A549 treated with GW870086 at 1 μM for 4 hours (cell line): ENCODE measurements at places on chromosomes 6 and 20. TPM values are rescaled to one million over a fixed set of nuclear protein-coding genes. Genes with fewer than 3 reads are reported as not detected.

HTR1E gene
- total RNA-seq = not detected in 5 replicates

EFCAB8 gene
- not detected in 5 replicates for total RNA-seq

CEP85L gene
- total RNA-seq = 1.2 to 2.6 TPM (median 1.5 TPM) in 5 replicates

SYCP2 gene
- 0.27 to 0.53 TPM (median 0.33 TPM) in 5 replicates for total RNA-seq

GABRR1 gene
- total RNA-seq = not detected in 5 replicates

HSPA12B gene
- total RNA-seq = 0.29 to 0.65 TPM (median 0.44 TPM) in 5 replicates

SLPI gene
- total RNA-seq = 10.3 to 12.4 TPM (median 11.8 TPM) in 5 replicates

DST gene
- total RNA-seq = 50.0 to 56.7 TPM (median 54.7 TPM) in 5 replicates
